NCI-H2081 treated with DMSO at 0.1 percent for 48 hours (cell line): ENCODE measurements at places on chromosomes 2 and 18.

DNA sequence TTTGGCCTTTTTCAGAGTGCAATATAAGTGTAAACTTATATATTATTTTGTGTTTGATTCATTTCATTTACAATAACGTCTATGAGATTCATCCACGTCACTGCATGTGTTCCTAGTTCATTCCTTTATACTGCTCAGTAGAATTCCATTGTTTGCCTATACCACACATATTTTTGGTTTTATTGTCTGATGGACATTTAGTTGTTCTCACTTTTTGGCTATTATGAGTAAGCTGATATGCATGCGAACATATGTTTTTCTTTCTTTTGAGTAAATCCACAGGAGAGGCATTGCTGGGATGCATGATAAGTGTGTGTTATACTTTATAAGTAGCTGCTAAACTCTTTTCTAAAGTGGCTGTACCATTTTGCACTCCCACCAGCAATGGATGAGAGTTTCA is 314.8 kb upstream of the HS6ST1 start:
- DNase-seq, result no peak

DNA sequence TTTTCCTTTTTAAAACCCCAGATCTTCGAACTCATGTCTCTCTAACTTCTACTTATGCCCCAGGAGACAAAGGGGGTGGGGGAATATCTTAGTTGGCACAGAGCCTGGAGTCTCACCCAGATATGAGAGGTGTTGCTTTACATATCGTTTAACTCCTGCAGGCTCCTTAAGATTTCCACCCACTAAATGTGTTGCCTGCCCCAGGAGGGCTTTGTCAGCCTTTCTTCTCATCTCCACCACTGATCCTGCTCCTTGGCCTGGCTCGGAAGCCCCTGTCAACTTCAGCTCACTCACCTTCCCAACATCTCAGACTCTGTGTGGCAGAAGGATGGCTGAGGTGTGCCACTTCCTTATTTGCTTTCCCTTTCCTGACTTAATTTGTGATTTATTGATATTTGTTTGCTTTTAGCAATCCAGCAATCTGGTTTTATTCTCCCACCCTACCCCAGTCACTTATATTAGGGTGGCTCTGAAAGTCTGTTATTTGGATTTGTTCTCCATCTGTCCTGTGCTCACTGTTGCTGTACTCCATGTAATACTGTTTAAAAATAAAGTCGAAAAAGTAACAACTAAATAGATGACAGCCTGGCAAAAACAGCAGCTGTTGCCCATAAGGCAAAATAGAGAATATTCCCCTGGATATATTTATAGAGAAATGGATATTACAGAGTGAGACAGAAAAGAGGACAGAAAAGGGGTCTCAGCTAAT is 200.6 kb downstream of the ZBTB7C start:
- no peak for DNase-seq

DNA sequence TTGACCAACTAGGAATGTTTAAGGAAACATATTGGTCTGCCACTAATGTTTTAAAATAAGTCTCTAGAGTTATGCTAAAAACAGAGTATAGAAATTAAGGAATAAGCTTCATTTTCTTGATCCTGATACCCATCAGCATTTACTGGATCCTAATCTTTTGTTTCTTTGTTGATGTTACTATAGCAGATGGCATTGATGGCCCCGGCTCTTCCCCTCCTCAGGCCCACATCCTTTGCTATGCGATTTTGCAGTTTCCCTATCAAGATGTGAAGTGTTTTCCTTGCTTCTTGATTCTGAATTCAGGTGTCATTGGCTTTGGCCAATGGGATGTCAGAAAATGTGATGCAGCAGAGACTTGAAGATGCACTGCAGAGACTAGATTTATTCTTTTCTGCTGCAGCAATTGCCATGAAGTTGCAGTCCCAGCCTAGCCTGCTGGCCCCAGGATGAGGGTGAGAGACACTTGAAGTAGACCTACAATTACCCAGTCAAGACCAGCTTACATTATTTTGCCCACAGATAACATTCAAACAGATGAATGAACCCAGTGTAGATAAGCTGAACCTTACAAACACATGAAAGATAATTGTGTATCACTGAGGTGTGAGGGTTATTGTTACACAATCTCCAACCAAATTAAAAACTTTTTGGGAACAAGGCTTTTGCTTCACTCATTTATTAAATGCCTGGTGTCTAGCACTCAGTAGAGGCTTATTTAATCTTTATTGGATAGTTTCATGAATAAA is 115.2 kb upstream of the ITGA4 start:
- DNase-seq, result no peak

DNA sequence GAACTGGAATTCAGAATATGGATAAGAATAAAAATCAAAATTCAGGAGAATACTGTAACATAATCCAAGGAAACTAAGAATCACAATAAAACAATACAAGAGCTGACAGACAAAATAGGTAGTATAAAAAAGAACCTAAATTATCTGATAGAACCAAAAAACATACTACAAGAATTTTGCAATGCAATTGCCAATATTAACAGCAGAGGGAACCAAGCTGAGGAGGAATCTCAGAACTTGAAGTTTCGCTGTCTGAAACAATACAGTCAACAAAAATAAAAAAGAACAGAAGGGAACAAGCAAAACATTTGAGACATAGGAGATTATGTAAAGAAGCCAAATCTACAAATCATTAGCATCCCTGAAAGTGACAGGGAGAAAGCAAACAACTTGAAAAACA is 84.1 kb upstream of the GALNT13 start:
- DNase-seq, result no peak
